Spleen (tissue), 13 donors: ENCODE measurements at places on chromosomes 5 and 9. TPM values are rescaled to one million over a fixed set of nuclear protein-coding genes. Genes with fewer than 3 reads are reported as not detected.

DNA sequence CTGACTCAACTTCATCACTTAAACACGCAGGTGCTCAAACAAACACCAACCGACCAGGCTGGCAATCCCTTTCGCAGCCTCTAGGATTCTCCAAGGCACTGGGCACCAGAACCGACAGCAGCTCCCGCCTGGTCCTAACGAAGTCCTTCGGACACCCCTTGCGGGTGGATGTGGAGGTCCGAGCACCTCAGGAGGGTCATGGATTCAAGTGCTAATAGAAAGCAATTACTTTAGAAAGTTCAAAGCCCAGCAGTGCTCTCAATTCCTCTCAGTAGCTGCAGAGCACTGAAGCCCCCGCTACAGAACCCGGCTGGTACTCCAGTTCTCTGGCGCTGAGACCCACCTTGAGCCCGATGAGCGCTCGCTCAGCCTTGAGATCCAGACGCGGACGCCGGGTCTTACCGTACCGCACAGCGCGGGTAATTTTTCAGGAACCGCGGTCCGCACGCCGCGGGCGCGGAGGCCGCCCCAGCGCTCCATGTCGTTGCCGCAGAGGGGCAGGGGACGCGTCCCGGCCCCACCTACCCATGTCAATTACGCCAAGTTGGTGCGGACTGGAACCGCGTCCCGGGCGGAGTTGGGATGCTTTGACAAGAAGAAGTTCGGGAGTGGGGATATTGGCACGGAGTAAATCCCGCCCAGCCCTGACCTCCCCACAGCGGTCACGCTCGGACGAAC lies 638 bp downstream of the MARCHF3 start:
- DNase-seq = peak; percentile 90

DNA sequence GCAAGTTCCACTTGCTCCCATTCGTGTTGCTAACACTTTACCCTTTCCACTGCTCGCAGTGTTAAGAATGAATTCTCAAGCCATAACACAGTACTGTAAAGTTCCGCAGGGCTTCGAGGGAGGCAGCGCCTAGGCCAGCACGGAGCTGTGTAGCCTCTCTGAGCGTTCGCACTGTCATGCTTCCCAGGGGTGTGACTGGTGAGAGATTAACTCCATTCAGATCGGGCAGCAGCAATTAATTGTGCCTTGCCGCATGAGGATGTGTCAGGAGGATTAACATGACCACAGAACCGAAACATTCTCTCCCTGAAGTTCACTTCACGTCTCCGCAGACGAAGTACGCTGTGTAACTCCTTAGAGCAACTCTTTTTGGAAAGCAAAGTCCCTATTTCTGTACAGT lies 23.2 kb downstream of the ZBTB34 start:
- DNase-seq = peak; percentile 52

Gene PFN3
- total RNA-seq = not detected

Gene HSPA4
- 70.3 TPM for total RNA-seq

Gene LHFPL2
- 8.4 TPM for total RNA-seq

Gene C5orf52
- total RNA-seq = not detected

GRCh38 chr5:14851050-14851419 lies 20.5 kb downstream of the ANKH start:
- no peak for DNase-seq

GRCh38 chr9:114259798-114260523 lies 62.9 kb upstream of the ORM1 start:
- no peak for DNase-seq

Gene CDC37L1
- 18.8 TPM for total RNA-seq

DNA sequence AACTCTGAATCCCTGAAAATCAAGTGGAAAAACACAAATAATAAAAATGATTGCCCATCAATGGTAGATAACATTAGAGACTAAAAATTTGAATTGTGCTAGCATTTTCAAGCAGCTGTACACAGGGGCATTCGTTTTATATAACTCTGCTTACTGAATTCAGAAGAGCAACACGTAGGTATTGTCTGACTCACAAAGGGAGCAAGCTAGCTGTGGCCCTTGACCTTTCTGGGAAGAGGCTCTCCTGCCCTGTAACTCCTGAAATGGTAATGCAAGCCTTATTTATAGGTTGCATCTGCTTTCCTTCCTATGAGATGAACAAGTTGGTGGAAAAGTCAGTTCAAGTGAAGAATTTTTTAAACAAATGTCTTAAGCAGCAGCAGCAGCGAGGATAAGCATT lies 218.7 kb upstream of the EFNA5 start:
- DNase-seq = no peak

Gene TLR4
- total RNA-seq = 62.8 TPM

DNA sequence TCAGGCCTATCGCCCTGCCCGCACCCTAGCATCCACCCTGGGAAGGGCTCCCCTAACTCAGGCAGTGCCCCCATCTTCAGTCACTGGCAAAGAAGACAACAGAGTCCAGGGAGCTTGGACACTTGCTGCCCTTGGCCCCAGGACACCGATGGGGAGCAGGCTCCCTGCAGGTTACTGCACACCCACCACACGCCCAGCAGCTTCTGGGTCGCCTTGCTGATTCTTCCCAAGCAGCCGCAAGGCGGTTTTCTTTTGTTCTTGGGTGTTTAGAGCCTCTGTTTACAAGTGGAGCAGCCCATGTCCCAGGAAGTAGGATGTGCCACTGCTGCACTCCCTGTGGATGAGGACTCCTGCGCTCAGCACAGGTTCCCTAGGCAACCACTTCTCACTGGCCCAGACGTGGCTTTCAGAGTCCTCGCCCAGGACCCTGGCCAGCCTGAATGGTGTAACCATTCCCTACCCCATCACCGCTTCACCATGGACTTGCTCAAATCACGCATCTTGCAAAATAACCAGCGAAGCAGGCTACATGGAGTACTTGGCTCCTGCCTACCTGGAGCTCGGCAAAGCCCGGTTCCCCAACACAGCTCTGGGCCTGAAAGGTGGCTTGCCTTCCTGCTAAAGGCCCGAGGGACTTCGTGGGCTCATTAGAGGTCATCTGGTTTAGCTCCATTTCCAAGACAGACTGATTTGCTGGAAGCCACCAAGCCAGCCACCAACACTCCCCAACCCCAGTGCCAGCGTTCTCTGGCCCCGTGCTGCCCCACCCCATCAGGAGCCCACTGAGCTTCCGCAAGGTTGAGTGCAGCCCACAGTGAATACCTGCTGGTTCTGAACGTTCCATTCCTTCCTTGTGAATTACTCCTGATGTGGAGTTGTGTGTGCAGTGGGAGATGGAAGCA lies 60.0 kb downstream of the PSMB7 start:
- DNase-seq = no peak

GRCh38 chr5:89457411-89458331 lies 574.7 kb upstream of the MEF2C start:
- no peak for DNase-seq
